Activated B cell treated with CpG ODN at 0.5 μM for 24 hours (primary cell): ENCODE measurements at places on chromosomes 1 and 21. TPM values are rescaled to one million over a fixed set of nuclear protein-coding genes. Genes with fewer than 3 reads are reported as not detected.

DNA sequence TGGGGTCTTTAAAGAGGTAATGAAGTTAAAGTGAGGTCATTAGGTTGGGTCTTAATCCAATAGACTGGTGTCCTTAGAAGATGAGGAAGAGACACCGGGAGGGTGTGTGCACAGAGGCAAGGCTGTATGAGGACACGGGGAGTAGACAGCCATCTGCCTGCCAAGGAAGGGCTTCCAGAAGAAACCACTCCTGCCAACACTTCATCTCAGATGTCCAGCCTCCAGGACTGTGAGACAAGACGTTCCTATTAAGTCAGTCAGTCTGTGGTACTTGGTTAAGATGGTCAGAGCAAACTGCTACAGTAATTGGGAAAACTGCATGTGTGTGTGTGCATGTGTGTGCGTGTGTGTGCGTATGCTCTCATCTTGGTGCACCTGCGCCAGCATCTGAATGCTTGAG is 77.1 kb downstream of the RYR2 start:
- DNase-seq = no peak

GRCh38 chr1:54069791-54070170 is 16.4 kb downstream of the TCEANC2 start:
- no peak for DNase-seq

DNA sequence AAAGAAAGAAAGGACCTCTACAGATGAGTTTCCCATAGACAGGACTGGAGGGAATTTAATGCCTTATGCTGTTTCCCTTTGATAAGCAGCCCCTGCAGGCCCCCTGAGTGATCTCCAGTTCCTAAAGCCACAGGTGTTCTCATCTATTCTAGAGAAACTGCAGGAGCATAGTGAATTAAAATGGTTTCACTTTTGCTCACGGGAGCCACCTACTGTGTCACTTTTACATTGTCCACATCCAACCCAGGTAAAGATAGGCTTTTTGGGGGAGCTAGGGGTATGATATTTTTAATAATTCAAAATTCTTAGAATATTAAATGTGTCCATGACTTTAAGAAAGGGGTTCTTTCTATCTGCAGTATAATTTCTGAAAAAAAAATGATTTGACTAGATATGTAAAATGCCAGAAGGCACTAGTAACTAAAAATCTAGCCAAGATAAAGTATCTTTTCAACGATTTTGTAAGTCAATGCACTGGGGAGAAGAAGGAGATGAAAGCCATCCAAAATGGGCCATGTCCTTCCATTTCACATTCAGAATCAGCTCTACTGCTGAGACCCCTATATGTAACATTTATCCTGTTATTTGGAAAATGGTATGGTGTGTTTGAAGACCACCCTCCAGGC is 267.3 kb upstream of the DUSP10 start:
- DNase-seq = no peak

GRCh38 chr1:16029288-16029687 is 7.5 kb downstream of the CLCNKA start:
- no peak for DNase-seq

GRCh38 chr1:75632350-75632949 is 21.5 kb upstream of the SLC44A5 start:
- no peak for DNase-seq

GRCh38 chr1:118992868-118993699 is 4.9 kb upstream of the TBX15 start:
- DNase-seq = no peak

- DNase-seq = no peak
These were observed at the start of gene FAM151A for GRCh38 chr1:54623216-54624007. Gene FAM151A, minus strand, starts transcription at chr1:54623525. Its CDS starts 130 bp downstream, at chr1:54623395.

DNA sequence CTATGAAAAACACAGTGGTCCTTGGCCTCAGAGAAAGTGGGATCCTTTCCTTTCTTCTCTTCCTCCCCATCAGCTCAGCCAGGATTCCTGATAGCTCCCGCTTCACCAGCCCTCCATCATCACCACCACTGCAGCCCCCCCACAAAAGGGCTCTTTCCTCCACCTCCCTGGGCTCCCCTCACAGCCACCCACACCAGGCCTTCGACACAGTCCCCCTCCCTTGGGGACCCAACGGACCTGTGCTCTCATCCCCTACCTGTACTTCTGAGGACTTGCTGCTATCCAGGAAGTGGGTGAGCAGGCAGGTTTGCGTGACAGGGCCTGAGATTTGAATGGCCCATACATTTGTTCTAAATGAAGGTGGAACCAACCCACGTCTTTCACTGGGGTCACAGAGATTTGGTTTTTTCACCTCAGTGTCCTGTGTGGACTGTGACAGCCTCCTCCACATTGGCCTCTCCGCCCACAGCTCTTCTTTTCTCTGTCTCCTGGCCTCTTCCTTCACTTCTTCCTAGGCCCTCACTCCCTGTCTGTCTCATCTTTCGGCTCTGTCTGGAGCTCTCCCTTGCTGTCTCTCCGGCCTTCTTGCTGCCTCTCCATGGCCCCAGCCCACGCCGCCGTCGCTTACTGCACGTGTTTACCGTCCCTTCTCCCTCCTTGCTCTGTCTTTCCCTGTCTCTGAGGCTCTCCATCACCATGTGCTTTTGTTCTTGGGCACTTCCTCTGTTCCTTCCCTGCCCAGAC is 238.6 kb downstream of the FOXD2 start:
- DNase-seq = no peak

Gene GBP5
- 19.9 and 22.8 TPM in 2 replicates for total RNA-seq

DNA sequence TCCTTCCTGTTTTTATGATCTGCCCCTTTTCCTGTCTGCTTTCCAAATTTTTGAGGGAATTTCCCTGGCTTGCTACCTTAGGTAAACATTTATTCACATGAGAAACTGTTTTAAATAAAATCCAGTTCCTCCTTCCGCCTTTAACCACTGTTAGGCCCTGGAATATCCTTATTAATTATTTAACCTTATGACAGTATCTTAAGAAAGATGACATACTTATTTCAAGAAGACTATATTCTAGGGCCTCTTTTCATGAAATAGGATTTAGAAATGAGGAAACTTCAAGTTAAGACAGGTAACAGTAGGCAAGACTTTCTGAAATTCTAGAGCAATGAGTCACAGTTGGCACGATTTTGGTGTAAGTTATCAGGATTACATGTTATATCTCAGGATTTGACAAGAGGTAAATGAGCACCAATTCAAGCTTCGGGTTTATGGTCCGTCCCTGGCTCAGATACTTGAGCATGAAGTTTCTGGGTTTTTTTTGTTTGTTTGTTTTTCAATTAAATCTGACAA is 2.0 kb upstream of the TNFSF18 start:
- DNase-seq = no peak

DNA sequence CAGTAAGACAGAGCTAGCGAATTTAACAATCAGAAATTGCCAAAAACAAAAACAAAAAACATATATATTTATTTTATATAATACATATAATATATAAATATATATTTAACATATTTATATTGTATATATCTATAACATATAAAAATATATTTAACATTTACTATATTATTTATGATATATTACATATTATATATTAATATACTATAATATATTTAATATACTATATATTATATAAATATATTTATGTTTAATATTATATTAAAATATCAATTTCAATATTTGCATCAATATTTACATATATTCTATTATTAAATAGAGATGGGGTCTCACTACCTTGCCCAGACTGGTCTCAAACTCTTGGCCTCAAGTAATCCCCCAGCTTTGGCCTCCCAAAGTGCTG is 50.9 kb downstream of the TBX19 start:
- DNase-seq = no peak

Gene RASAL2
- 0.16 and 0.24 TPM in 2 replicates for total RNA-seq

Gene FCGR1A
- not detected in 2 replicates for total RNA-seq

DNA sequence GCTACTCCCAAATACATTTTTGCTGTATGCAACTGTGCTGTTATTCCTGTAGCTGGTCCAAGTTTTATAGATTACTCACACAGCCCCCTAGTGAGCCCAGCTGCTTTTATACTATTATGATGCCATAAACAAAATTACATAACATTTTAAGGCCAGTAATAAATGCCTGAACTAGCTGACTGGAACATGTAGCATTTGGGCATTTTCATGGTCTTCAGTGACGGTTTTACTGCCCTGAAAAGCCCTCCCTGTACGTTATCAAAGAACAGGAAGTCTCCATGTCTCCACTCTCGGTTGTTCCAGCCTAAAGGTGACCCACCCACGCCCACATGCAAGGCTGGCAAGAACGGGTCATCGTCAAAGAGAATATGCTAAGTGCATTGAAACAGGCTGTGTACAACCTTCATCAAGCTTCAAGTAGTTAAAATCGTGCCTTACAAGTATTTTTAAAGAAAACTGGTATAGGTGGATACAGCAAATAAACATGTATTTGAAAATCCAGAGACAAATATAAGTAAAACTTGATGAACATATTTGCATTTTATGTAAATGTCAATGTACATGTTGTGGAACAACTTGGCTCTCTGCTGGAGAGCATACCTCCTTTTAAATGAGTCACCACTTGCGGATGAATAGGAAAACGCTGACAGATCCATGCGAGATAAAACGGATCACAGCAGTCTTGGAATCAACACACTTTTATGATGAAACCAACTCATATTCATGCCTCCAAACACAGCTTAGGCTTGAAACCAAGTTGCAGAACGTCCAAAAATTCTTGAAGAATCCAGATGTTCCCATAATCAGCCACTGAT is 520.5 kb downstream of the SMYD3 start:
- no peak for DNase-seq

DNA sequence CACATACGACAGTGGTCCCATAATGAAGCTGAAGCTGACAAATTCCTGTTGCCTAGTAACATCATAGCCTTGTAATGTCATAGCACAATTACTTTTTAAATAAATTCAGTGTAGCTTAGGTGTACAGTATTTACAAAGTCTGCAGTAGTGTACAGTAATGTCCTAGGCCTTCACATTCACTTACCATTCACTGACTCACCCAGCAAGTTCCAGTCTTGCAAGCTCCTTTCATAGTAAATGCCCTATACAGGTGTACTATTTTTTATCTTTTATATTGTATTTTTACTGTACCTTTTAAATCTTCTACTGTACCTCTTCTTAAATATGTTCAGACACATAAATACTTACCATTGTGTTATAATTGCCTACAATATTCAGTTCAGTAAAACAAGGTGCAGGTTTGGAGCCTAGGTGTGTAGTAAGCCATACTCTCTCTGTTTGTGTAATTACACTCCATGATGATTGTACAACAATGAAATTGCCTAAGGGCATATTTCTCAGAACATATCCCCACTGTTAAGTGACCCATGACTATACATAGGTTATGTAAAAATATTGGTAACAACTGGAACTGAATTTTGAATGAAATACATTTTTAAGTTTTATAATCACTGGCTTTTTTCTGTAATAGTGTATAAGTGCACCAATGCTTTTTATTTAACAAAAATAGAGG is 33.5 kb upstream of the ADAM30 start:
- no peak for DNase-seq

- peak; percentile 28 for DNase-seq
These were observed at the start of gene GLMP for GRCh38 chr1:156295391-156295947. Gene GLMP, minus strand, starts transcription at chr1:156295679. Its CDS starts 34 bp downstream, at chr1:156295645.
